ENCODE measurements at places on chromosomes 13 and 19.

- DNase-seq = no peak
Measured at GRCh38 chr19:6276447-6276846, 3.3 kb downstream of the MLLT1 start.

DNA sequence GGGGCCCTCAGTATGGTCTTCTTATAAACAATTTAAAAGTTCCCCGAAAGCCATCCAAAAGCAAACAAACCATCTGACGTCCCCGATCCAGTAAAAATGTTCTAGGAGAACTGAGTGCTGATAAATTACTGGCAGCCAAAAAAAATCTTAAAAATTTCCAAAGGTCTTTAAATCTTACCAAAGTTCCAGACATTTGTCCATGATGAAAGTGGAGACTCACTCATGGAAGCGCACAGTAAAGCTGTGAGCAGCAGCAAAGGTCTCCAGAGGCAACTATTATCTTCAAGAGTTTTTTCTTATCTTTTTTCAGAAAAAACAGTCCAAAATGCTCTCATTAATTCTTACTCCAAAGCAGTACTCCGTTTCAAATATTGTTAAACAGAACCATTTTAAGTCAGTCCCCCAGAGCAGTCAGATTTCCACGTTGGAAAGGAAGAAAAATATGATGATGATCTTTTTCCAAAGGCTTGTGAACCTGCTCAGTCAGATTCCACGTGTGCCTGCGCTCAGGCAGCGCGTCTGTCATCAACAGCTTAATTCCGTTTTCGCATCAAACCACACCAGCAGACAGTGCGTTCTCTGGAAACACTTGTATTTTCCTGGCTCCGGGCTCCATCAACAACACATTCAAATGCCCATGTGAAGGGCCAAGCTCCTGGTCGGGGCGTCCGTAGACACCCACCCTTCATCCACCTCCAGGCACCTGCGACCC is 85.4 kb downstream of the COL4A1 start:
- DNase-seq = no peak

GRCh38 chr13:37597477-37598025 is 1.0 kb downstream of the POSTN start:
- no peak for DNase-seq

GRCh38 chr13:26721251-26722121 is 39.1 kb downstream of the GPR12 start:
- DNase-seq = peak; percentile 69

GRCh38 chr13:68125087-68125480 is 894.9 kb upstream of the PCDH9 start:
- no peak for DNase-seq

DNA sequence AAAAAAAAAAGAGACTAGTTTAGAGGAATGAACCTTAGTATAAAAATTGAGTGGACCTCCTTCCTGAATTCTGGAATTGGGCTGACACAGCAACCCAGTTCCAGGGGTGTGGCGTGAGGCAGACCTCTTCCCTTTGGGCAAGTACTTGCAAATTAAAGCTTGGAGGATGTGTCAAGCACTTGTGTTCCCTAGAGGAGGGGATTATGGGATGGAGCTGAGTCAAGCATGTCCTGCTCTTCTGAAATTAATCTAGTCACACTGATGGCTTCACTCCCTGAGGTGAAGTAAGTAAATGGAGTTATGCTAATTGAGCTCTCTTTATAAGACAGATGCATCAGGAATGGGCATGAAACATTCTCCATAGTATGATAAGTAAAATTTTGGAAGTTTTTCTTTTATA is 107.7 kb upstream of the HTR2A start:
- DNase-seq = no peak

DNA sequence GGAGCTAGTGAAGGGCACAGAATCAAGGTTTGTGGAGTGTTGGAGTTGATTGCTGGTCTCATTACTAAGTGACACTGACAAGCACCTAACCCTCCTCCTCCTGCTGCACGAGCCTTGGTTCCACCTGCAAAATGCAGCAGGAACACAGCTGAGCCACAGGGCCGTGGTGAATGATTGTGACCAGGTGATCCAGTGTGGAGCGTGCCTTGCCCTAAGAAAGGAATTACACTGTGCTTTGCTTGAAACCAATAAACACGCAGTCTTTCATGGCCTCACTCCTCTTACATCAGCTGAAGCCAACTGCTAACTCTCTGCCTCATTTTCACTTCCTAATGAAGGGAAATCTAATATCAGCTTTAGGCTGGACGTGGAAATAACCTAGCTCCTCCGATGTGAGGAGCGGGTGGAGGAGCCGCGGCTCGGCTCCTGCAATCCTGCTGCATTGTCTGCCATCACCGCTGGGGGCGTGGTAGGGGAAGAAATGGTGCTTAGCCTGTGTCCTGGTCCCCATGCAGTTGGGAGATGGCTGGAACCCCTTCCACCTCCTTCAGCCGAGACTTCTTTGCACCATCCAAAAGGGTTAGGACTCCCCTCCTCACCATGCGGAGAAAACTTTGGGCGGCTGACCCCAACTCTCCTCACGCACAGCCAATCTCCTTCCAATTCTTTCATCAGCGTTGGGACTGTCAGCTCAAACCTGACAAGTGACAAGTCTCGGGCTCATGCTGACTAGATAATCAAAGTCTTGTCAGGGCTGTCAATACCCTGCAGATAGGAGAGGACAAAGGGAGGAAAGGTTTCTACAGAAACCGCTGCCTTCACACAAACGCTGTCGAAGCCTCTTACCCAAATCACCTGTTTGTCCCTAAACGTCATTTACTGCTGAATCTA is 427.9 kb downstream of the ZNF536 start:
- DNase-seq = no peak

DNA sequence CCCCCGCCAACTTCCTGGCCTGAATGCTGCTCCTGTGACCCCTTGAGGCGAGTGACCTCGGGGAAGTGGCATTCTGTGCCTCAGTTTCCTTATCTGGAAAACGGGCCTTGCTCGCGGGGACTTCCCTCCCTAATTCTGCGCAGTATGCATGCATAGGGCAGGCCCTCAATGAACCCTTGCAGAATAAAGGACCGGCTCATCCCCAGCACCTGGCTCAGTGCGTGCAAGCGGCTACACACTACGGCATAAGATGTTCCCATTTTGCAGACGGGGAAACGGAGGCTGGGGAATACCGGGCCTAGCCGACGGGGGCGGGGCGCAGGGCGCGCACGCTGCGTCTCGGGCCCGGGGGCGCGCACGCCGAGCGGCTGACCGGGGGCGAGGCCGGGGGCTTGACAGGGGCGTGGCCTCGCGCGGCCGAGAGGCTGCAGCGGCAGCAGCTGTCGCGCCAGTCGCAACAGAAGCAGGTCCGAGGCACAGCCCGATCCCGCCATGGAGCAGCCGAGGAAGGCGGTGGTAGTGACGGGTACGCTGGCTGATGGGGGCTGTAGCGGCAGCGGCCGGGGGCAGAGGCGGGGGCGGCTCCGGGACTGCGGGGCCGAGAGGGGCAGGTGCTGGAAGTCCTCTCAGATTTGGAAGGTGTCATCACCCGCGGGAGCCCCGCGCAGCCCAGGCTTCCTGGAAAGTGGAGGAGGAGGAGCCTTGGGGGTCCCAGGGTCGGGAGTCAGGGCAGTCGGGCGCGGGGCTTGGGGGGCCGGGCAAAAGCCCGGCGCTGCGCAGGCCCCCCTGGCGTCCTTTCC is at the start of gene PGPEP1:
TSS of gene PGPEP1 (plus strand) at position 409 of the 800 bp plus-strand sequence. CDS start at position 493, 84 bp downstream.
- no peak for DNase-seq

GRCh38 chr13:64248371-64249065 is 2832.9 kb upstream of the PCDH20 start:
- DNase-seq = no peak

Data from NCI-H524 treated with DMSO at 0.1 percent for 48 hours (cell line).